NCI-H226 (cell line): ENCODE measurements at places on chromosomes 16 and 17.

DNA sequence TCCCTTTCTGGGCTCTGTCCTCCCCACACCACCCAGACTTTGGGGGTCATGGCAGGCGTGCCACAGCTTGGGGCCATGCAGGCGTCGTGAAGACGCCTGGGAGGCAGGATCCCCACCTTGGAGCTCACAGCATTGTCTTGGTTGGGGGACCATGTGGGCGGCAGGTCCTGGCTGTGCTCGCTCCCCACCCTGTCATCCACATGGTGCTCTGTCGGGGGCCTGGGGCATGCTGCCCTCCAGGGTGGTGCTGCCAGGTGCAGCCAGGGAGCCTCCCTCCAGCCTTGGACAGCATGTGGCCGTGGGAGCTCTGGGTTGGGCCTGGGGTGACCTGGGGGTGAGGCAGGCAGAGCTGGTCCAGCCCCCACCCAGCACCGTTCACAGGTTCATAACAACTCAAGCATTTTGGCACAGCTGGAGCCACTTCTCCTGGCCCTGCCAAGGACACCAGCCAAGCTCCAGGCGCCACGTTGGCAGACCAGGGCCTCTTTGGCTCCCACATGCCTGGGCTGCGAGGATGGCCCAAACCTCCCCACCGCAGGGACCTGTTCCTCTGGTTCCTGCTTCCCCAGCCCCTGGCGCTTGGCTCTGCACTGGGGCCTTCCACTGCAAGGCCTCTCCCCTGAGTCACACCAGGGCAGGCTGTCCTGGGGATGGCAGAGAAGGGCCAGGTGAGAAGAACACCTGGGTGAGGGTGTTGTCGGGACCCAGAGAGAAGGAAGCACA is 15.1 kb upstream of the ATP6V0C start:
- DNase-seq = no peak

DNA sequence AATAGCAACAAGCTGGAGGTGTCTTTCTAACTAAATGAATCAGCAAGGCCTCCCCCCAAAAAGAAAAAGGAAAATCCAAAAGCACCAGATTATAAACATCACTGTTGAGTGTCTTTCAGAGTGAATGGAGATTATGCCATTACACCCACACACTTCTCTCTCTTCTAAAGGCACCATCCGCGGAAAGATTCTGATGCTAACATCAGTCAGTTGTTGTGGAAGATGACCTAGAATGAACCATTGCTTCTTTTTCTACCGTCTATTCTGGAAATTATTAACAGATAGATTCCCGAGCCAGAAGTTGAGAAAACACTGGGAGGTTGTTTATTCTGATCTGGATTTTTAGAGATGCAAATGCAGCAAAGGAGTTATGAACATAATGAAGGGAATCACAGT is 60.9 kb upstream of the FAM20A start:
- DNase-seq = no peak

DNA sequence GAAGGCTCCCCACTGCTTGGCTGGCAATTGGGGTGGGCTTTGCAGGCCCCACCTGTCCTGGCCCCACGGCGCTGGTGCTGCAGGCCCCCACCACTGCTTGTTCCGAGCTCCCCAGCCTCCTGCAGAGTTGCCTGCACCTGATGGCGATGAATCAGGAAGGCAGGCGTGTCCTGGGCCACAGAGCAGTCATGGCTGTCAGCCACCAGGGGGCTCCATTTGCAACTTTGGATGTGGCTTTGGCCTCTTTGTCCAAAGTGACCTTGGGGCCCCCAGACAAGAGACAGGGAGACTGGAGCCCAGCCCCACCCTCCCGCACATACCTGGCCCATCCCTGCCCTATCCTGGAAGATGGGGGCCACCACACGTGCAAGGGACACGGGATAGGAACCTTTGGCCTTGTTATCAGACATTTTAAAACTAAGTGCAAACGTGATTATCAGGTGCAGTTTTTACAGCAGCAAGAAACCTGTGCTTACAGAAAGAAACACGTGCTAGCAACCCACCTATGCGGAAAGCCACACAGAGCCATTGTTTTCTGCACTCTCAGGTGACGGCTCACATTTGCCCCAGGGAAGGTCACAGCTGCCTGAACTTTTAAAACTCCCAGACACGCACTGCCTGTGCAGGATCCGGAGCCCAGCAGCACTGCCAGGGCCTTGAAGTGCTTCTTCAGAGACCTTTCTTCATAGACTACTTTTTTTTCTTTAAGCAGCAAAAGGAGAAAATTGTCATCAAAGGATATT is at the start of gene DNASE1:
Gene DNASE1 (plus strand): TSS at position 443 of the 743 bp plus-strand sequence. CDS start 683 bp downstream, outside the sequence.
- peak; percentile 52 for DNase-seq

- no peak for DNase-seq
Measured at GRCh38 chr16:81582655-81583441, 138.2 kb downstream of the CMIP start.

GRCh38 chr16:88743693-88744576 is 37.6 kb downstream of the CTU2 start:
- DNase-seq = no peak

DNA sequence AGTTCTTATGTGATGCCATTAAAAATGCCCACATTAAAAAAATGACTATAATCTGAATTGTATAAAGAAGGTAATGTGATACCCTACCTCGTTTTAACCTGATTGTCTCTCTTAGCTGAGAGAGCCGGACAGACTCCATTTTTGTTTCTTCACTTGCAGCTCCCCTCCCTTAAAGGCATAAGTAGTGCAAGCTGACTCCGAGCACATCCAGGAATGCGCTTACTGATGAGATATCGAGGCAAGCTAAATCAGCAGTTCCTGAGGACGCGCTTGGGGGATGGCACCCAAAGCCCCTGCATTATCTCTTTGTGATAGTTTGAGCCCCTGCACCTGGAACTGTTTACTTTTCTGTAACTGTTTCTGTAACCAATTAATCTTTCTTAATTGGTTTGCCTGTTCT is 6.3 kb downstream of the KRT24 start:
- DNase-seq = no peak

GRCh38 chr17:6377906-6378305 is 57.0 kb downstream of the AIPL1 start:
- DNase-seq = no peak

DNA sequence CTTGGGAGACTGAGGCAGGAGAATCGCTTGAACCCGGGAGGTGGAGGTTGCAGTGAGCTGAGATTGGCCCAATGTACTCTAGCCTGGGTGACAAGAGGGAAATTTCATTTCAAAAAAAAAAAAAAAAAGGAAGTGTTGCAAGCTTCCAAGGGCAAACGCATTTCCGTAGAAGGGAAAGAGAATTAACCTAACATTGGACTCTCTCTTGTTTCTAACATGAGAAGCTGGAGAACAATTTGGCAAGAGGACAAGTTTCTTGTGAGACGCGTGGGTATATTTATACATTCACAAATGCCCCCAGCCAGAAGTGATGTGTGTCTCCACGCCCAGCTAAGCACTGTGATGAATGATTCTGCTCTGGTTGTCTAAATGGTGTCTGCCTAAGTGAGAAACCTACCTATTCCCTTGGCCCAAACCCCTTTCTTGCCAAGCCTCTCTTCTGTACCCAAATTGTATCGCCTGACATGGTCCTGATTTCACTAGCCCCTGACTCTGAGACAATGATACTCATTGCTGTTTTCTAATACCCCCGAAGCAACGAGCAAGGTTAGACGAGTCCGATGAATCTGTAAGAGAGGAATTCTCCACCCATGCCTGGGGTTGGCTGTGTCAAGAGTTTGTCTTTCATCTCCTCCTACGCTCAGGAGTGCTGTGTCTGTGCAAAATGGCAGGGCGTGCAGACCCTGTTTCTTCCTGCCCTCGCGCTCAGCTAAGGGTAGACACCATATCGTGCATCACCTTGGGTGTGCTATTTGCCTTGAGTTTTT is 14.2 kb upstream of the ST6GALNAC2 start:
- no peak for DNase-seq

GRCh38 chr16:2786826-2787151 is 571 bp downstream of the PRSS33 start:
- DNase-seq = no peak

DNA sequence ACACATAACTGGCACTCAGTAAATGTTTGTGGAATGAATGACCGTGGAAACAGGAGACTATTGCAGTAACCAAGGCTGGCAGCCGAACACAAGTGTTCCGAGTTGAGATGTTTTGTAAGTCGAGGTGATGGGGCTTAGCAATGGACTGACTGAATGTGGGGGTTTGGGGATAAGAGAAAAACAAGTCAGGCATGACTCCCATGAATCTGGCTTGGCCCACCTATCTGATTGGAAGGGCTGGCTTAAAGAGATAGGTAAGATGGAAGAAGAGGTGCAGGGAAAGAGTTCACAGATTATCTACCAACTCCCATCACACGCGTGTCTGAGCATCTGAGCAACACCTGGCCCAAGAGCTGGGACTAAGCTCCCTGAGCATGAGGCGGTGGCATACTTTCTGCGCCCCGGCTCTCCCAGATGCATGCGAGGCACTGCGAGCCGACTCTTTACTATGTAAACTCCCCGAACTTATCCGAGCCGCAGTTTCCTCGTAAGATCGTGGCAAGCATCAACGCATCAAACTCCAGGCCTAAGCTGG is 539 bp downstream of the IFT20 start:
- DNase-seq = no peak

GRCh38 chr16:2432801-2433505 is 3.7 kb downstream of the CCNF start:
- no peak for DNase-seq

DNA sequence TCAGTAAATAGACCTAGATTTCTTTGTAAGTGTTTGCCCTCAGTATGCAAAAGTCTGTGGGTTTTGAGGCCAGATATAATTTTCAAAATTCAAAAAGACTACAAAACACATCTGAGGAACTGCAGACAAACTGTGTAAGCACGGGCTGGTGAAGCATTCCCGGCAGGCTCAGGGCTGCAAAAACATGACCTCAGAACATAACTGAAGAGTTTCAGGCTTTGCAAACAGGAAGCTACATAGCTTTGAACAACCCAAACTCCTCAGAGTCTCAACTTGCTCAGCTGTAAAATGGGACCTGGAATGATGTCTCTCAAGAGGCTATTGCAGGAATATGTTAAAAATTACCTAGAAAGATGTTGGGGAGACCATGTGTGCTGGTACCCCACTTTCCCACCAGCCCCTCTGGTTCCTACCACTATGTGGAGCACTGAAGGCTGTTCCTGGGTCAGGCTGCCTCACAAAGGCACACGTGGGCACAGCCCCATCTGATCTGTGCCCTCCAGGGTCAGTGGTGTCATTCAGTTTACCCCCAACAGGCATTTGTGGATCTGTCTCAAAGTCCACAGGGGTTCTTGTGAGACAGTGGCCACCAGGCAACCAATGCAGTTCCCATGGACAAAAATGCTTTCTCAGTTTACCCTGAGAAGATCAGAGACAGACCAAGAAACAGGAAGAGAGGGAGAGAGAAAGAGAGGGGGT is 72.9 kb downstream of the CREBBP start:
- DNase-seq = no peak

GRCh38 chr17:59356543-59357218 is 25.2 kb downstream of the YPEL2 start:
- no peak for DNase-seq
